H1 (cell line): ENCODE measurements at places on chromosomes 1 and 21.

- no peaks in the 10 kb centered on the region for H3K4me1 ChIP-seq
- H3K27ac ChIP-seq, result no peak overlapping the region
- no peak overlapping the region for H3K4me3 ChIP-seq
These were observed 185.4 kb downstream of the LMO4 start for GRCh38 chr1:87513966-87514660.

- peaks cover 5% of the 10 kb centered on the region; the same call in 1 of the 2 replicates for H3K27me3 ChIP-seq
- no peak overlapping the region for H3K4me3 ChIP-seq
- H3K4me1 ChIP-seq, result no peaks in the 10 kb centered on the region
- DNase-seq, result no peak
- H3K36me3 ChIP-seq, result no peaks in the 10 kb centered on the region
- no peak overlapping the region for H3K27ac ChIP-seq
These were observed 7.0 kb upstream of the BMP8B start for GRCh38 chr1:39795651-39796050.

DNA sequence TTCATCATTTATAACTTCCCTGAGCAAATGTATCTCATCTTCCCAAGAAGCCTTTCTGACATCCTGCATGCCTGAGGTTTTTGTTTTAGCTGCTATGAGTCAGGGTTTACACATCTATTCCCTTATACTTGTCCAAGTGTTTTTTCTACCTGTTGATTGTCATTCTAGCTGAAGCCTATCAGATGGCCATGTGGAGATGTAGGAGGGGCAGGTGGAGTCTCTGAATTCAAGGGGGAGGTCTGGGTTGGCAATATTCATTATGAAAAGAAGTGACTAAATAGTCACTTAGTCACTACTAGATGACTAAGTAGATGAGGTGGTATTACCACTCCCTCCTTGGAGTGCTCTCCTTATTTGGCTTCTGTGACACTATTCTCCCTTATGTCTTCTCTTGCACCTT lies 52.4 kb downstream of the XCL1 start:
- H3K27me3 ChIP-seq, result no peaks in the 10 kb centered on the region
- H3K4me3 ChIP-seq, result no peak overlapping the region
- no peak for DNase-seq
- no peaks in the 10 kb centered on the region for H3K36me3 ChIP-seq

DNA sequence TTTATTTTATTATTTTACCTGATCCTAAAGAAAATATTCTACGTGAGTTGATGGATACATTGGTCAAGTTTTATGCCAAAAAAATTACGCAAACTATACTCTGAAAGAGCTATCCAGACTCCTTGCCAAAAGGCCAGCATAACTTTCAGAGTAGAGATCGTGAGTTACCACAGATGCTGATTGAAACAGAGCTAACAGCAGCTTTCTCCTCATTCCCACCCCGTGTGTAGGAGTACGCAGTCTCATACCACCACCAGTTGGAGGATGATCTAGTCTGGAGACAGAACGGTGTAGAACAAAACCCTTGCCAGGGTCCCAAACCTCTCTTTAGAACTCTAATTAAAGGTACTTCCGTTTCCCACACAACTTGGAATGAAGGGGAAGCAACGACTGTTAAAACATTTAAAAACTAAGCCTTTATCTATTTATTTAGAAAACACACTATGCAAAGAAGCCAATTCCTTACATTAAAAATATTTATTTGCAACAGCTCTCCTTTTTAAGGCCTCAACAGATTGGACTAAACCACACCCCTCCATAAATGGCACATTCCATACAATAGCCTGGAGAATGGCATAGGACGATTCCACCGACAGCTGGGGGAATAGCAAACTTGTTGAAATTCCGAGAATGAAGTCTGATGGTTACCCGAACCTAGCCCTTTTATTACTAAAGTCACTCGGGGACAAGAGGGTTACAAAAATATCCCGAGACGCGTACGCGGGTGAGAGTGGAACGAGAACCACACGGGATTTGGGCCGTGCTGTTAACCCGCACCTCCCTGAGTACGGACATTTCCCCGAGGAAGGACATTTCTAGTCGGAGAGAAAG lies 1.4 kb downstream of the NUCKS1 start:
- no peak for DNase-seq
- no peak overlapping the region for H3K27ac ChIP-seq
- H3K4me3 ChIP-seq, result peak overlapping the region; percentile 99
- no peaks in the 10 kb centered on the region for H3K27me3 ChIP-seq

DNA sequence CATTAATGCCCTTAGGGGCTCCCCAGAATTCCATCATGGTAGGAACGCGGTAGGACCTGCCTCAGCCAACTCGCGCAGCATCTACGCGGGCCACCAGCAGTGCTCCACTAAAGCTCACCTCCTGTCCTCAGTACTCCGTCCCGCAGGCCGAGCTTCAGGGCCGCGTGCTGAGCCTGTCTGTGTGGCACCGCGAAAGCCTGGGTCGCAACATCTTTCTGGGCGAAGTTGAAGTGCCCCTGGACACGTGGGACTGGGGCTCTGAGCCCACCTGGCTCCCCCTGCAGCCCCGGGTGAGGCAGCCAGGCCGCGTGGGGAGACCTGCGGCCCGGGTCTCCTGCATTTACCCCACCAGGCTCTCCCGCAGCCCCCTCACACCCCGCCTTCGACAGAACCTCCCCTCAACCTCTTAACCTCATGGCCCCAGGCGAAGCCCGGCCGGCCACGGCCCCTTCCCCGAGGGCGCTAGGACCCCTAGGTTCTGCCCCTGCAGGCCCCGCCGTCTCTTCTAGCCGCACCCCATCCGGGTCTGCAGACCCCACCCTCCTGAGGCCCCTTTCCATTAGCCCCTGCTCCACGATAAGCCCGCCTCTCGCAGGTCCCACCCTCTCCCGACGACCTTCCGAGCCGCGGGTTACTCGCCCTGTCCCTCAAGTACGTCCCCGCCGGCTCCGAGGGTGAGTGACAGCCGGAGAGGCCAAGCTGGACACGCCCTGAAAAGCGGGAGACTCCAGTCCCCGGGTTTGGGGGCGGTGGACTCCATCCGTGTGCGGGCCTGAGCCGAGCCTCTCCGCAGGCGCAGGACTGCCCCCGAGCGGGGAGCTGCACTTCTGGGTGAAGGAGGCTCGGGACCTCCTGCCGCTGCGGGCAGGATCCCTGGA lies 9.1 kb downstream of the SYTL1 start:
- DNase-seq, result peak; percentile 93
- H3K4me1 ChIP-seq, result peaks cover 20% of the 10 kb centered on the region
- H3K36me3 ChIP-seq, result 0 out of 2 replicates have a peak, but pooled peaks cover 3% of the 10 kb centered on the region
- H3K27me3 ChIP-seq, result no peaks in the 10 kb centered on the region

GRCh38 chr21:24336491-24336890 lies 1270.8 kb downstream of the MRPL39 start:
- no peaks in the 10 kb centered on the region for H3K4me1 ChIP-seq
- no peak for DNase-seq
- no peaks in the 10 kb centered on the region for H3K27me3 ChIP-seq
- H3K4me3 ChIP-seq, result no peak overlapping the region
- no peak overlapping the region for H3K27ac ChIP-seq

DNA sequence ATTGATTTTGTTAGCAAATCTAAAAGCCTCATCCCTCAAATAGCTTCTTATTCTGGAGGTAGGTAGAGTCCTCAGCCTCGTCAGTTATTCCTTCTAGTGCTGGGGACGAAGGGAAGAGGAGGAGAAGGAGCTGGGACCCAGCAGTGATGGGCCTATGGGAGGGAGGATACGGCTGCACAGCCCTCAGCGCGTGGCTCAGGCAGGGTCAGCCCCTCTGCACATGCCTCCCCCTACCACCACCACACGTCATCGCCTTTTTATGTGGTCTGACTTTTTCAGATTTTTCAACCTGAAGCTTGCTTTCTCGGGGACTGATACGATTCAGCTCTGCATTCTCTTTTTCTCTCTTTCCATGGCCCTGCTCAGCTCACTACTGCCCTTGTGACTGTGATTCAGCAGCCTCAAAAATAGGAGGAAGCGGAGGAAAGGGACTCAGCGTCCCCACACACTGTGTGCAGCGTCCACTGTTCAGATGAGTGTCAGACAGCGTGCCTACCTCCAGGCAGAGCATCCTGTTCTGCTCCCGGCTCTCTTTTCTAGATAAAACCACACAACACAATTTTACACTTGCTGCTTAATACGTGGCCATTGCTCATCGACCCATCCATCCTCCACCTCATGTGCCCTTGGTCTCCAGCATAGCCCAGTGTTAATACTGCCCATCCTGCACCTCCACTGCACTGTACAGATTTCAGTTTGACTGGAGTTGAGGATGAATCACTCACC lies 827 bp downstream of the OR2B11 start:
- H3K27me3 ChIP-seq, result no peaks in the 10 kb centered on the region
- no peaks in the 10 kb centered on the region for H3K4me1 ChIP-seq
- no peak overlapping the region for H3K27ac ChIP-seq
- no peak overlapping the region for H3K4me3 ChIP-seq
- DNase-seq, result no peak

GRCh38 chr1:185450917-185451316 lies 133.9 kb upstream of the IVNS1ABP start:
- no peak overlapping the region for H3K4me3 ChIP-seq
- H3K27me3 ChIP-seq, result no peaks in the 10 kb centered on the region
- no peaks in the 10 kb centered on the region for H3K36me3 ChIP-seq
- no peak overlapping the region for H3K27ac ChIP-seq
- no peak for DNase-seq

GRCh38 chr1:67322442-67322841 lies 14.8 kb downstream of the IL12RB2 start:
- no peaks in the 10 kb centered on the region for H3K36me3 ChIP-seq
- H3K27ac ChIP-seq, result no peak overlapping the region
- H3K4me1 ChIP-seq, result no peaks in the 10 kb centered on the region; the same call in 1 of the 2 replicates
- no peak overlapping the region for H3K4me3 ChIP-seq
- no peaks in the 10 kb centered on the region for H3K27me3 ChIP-seq

GRCh38 chr21:42272109-42272962 lies 42.9 kb downstream of the TFF3 start:
- H3K27me3 ChIP-seq, result no peaks in the 10 kb centered on the region
- DNase-seq, result no peak
- no peak overlapping the region for H3K4me3 ChIP-seq
- no peaks in the 10 kb centered on the region for H3K4me1 ChIP-seq
- H3K27ac ChIP-seq, result no peak overlapping the region

DNA sequence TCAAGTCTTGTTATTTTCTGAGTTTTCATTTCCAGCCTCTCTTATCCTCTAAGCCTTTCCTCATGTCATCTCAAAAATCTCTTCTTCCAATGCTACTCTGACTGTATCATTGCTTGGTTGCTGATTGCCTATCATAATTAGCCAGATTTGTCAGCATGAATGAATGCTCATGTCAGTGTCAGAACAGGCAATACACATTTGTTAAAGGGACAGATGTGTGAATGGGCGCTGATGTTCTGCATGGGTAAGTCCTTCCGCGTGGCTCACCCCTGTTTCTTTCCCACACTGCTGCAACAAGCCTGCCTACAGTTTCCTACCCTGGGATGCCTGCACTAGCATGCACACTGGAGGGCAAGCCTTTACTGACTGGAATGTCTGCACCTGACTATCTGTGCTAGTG lies 100.6 kb downstream of the RHOU start:
- no peaks in the 10 kb centered on the region for H3K27me3 ChIP-seq
- no peaks in the 10 kb centered on the region for H3K4me1 ChIP-seq
- no peaks in the 10 kb centered on the region for H3K36me3 ChIP-seq
- H3K4me3 ChIP-seq, result no peak overlapping the region

DNA sequence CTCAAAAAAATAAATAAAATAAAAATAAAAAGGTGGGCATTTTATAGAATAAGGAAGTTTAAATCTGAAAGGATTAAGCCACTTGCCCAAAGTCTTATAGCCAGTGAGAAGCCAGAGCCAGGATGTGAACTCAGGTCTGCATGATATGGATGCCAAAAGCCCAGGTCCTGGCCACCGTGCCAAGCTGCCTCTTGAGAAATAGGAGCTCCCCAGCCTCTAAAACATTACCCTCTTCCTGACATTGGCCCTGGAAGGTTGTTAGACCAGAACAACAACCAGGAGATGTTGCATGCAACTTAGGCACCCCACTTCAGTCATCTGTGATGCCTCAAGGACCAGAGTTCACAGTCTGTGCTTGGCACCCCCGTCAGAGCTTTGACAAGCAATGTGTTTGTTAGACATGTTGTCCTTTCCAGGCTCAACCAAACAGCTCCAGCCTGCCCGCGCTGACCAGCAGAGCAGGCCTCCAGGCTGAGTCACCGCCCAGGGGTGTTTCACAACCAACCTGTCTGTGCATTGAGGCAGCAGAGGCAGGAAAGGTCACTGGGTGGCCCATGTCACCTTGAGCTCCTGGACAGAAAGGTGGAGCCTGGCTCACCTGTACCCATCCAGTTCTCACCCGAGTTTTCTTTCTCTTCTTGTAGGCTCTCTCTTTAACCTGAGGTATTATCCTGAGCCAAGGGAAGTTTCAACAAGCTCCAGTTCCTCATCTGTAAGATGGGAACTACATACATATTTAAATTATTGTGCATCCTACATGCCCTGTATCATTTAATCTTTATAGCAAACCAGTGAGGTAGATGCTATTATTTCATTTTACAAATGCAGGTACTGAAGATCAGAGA lies 14.9 kb upstream of the MED18 start:
- H3K27me3 ChIP-seq, result no peaks in the 10 kb centered on the region
- no peak overlapping the region for H3K27ac ChIP-seq
- no peaks in the 10 kb centered on the region for H3K4me1 ChIP-seq
- no peak overlapping the region for H3K4me3 ChIP-seq
- no peak for DNase-seq
- no peaks in the 10 kb centered on the region for H3K36me3 ChIP-seq

DNA sequence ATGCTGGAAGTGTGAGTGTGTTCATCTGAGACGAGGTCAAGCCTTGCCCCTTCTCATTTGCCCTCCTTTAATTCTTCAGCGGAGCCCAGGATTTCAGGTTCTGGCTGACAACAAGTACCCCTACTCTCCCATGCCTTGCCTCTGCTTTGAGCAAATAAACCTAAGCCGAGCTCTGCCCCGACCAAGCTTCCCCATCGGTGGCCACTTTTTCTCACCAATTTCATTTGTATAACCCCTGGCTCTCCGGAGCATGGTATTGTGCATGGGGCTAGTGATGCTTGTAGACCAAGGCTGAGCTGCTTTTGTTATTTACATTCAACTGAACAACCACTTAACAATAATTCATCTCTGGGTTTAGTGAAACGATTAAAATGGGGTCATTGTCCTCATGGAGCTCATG lies 100.2 kb upstream of the RAB3GAP2 start:
- DNase-seq, result no peak
- H3K4me3 ChIP-seq, result no peak overlapping the region
- no peaks in the 10 kb centered on the region for H3K27me3 ChIP-seq
- H3K27ac ChIP-seq, result no peak overlapping the region
- H3K36me3 ChIP-seq, result no peaks in the 10 kb centered on the region
